ENCODE measurements at places on chromosomes 5 and 9.

DNA sequence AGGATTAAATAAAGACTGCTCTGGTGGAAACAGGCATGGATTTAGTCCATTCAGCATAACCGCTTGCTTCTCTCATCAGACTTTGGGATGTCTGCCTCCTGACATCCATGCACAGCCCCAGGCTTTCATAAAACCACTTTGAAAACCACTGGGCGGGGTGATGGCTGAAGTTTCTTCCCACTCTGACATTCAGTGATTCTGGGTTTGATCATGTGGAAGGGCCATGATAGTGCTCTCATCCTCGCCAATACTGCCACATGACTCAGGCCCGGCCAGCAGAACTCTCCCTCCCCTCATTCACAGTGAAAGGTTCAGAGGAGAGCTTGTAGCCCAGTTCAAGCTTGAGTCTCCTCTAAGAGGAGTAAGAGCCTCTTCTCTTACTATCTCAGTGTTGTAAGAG, 29.6 kb upstream of the GLRA1 start:
- no peak for DNase-seq

GRCh38 chr5:34610546-34610945, 45.6 kb upstream of the RAI14 start:
- DNase-seq, result no peak

GRCh38 chr9:69519470-69520240, 152.5 kb downstream of the APBA1 start:
- no peak for DNase-seq

DNA sequence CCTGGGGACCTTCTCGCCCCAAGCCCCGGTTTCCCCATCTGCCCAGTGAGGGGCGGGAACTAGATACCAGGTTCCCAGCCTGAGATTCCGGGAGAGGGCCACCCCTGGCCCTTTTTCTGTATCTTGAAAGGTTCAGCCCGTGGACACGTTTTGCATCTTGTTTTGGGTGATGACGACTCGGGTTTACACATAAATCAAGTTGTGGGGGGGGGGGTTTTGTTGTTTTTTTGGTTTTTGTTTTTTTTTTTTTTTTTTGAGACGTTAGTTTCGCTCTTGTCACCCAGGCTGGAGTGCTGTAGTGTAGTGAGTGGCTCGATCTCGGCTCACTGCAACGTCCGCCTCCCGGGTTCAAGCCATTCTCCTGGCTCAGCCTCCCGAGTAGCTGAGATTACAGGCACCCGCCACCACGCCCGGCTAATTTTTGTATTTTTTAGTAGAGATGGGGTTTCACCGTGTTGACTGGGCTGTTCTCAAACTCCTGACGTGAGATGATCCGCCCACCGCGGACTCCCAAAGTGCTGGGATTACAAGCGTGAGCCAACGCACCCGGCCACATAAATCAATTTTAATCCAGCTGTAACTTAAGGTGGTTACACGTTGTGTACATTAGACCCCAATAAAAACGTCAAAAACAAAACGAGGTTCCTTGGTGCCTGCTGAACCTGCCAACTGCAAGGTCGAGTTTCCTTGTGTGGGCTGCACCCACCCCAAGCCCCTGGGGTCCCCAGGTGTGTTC, 1.1 kb upstream of the BRD3 start:
- DNase-seq, result no peak

- no peak for DNase-seq
These were observed 334.0 kb downstream of the ASTN2 start for GRCh38 chr9:117080765-117081390.

GRCh38 chr9:130921300-130921988, 17.6 kb downstream of the FIBCD1 start:
- DNase-seq, result no peak

DNA sequence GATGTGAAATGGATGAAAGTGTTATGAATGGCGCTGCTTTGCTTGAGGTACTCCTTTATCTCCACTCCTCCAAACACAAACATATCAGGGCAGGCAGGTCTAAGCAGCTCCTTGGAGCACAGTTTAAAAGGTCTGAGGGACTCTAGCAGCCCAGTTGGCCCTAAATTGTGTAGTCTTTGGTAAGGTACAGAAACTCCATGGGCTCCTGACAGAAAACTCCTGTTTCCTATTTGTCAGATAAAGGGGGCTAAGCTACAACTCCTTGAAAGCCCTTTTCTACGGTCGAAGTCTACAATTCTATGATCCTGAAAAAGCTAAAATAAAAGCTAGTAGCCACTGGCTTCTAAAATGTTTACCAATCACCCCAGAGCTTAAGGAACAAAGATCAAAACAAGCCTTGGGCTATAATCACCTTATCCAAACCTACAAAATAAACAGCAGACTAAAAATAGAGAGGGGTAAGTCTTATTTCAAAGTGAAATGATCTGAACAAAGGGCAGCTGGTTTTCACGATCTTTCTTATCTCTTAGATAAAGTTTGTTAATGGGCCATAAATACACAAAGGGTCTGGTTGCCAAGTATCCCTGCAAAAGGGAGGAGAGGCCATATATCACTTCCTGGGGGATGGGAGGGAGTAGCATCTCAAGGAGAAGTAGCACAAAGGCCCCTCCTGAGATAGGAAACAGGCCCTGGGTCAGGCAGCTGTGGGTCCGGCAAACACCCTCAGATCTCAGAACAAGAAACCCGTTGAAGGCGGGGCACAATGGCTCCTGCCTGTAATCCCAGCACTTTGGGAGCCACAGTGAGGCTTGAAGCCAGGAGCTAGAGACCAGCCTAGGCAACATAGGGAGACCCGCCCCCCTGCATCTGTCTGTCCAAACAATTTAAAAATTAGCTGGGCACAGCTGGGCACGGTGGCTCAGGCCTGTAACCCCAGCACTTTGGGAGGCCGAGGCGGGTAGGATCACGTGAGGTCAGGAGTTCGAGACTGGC, 28.3 kb upstream of the DENND4C start:
- no peak for DNase-seq

- no peak for DNase-seq
These were observed 95.4 kb downstream of the DAB2IP start for GRCh38 chr9:121746866-121747265.

DNA sequence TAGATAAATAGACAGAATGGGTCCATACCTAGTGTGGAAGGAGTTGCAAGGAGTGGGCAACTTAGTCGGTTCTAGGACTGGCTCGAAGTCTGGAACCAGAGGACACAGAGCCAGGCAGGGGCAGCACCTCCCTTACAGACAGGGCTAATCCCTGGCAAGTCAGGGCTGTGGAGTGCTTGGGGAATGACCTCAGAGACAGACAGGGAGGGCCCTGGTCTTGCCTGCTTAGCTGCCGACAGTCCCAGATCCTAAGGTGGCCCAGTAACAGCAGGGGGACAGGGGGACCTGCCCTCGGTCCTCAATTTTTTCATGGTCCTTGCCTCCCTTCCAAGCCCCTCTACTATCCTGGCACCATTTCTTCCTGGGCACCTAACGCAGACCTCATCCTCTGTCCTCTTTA, 222.4 kb upstream of the TNC start:
- DNase-seq, result no peak

- no peak for DNase-seq
These were observed 625.9 kb downstream of the TLE4 start for GRCh38 chr9:80197661-80198060.

- DNase-seq, result no peak
These were observed 984.4 kb upstream of the DMAC1 start for GRCh38 chr9:8783941-8784340.

DNA sequence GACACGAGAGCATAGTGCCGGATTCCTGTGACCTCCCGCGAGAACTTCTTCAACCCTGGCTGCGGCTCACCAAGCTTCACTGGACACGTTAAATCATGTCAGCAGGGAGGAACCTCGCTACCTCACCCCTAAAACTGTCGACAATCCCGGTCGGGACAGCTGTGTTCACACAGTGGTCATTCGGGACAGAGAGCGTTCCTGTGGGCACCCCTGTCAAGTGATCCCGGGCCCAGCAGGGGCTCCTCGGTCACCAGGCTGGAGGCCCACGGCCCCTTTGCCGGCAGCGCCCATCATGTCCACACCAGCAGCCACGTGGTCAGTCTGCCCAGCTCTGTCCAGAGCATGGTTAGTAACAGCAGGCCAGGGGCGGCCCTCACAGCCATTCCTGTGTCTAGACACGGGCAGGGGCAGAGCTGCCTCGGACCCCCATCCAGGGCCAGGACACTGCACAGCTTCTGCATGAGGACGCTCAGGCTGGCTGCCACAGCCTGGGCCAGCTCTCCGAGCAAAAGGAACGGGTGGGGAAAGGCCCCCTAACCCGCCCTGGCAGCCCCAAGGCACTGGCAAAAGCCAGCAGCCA, 3.5 kb downstream of the INPP5E start:
- no peak for DNase-seq

DNA sequence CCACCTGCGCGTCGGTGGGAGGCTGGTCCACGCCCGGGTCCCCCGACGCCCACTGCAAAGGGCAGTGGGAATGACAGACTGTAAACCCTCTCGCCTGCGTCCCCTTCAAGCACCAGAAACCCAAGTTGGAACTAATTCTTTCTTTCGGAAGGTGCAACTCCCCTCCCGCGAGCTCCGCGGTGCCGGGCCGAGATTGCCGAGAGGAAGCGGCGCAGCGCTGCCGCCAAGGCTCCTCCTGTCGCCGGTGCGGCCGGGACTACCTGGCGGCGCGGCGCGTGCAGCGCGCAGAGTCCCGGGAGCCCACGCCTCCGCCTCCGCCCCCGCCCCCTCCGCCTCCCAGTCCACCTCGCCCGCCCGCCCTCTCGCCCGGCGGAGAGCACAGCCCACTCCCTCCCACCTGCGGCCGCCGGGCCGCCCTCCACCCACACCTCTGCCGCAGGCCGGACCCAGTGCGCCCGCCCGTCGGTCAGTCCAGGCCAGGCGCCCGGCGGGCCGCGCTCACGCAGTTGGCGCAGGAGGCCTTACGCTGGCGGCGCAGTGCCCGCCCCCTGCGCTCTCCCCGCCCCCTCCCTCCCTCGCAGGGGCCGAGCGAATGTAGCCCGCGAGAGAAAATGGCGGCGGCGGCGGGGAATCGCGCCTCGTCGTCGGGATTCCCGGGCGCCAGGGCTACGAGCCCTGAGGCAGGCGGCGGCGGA, at the start of gene MAP3K1:
TSS of gene MAP3K1 (plus strand) at position 587 of the 695 bp plus-strand sequence. CDS start at position 612, 25 bp downstream.
- DNase-seq, result peak; percentile 55

GRCh38 chr5:141814064-141814964, 63.9 kb downstream of the PCDH1 start:
- DNase-seq, result peak; percentile 4

GRCh38 chr5:157328277-157328912, 62.5 kb downstream of the CYFIP2 start:
- no peak for DNase-seq

DNA sequence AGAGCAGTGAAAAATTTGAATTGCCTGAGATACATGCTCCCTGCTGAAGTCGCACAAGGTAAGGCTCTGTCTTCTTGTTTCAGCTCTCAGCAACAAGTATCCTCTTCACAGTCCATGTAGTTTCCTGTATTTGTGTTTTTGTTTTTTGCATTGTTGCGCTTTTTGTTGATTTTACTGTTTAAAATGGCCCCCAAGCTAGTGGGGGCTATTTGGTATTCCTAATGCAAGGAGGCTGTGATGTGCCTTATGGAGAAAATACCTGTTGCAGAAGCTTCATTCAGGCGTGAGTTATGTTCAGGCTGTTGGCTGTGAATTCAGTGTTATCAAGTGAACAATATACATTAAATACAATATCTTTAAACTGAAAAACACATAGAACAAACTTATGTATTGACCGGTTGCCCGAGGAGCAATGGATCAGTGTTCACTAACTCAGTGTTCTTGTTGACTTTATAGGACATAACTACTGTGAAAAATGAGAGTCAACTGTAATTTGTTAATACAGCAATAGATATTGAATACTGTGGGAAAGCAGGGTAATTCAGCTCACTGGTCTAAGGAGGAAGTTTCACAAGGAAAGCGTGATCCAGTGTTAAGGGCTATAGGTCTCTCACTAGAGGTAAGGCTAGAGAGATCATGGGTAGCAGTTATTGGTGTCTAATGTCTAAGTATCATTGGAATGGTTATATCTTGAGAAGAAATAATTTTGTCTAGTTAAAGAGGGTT, 150.5 kb downstream of the GCNT1 start:
- DNase-seq, result no peak

- DNase-seq, result peak; percentile 53
These were observed 7.3 kb upstream of the GRHPR start for GRCh38 chr9:37415011-37415719.

- no peak for DNase-seq
These were observed 238.4 kb upstream of the CD180 start for GRCh38 chr5:67435032-67435431.

- DNase-seq, result no peak
These were observed 421.1 kb downstream of the KIF4B start for GRCh38 chr5:155434681-155435080.

- no peak for DNase-seq
These were observed 43.3 kb upstream of the ISOC1 start for GRCh38 chr5:129051283-129051682.

- DNase-seq, result no peak
These were observed 499.3 kb downstream of the SPOCK1 start for GRCh38 chr5:136999787-137000186.

All from activated CD8-positive, alpha-beta memory T cell treated with anti-CD3 and anti-CD28 coated beads for 4 hours (primary cell).